Activated naive CD4-positive, alpha-beta T cell treated with Interleukin-2 at 50 U/mL for 16 hours (primary cell): ENCODE measurements at places on chromosomes 1 and 21.

DNA sequence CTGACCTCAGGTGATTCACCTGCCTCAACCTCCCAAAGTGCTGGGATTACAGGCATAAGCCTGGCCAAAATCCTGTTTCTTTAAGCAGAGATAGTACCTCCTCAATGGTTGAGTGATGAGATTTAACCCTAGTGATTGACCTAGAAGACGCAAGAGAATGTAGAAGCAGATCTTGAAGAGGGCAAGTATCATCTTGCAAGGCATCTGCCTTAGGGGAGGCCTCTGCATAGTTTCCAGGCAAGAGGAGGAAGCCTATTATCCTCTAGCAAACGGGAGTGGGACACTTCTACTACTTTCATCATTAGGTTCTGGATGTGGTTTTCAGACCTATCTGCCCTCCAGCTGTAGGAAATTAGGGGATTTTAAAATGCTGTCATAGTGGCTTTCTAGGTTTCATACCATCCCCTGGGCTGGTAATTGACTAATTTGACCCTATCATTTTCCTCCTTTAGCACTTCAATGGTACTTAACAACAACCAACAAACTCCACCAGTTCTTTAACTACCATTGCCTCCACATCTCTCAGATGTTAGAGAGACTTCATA, 10.0 kb upstream of the TRIM62 start:
- DNase-seq, result no peak

GRCh38 chr1:236543065-236543669, 19.4 kb downstream of the LGALS8 start:
- no peak for DNase-seq

DNA sequence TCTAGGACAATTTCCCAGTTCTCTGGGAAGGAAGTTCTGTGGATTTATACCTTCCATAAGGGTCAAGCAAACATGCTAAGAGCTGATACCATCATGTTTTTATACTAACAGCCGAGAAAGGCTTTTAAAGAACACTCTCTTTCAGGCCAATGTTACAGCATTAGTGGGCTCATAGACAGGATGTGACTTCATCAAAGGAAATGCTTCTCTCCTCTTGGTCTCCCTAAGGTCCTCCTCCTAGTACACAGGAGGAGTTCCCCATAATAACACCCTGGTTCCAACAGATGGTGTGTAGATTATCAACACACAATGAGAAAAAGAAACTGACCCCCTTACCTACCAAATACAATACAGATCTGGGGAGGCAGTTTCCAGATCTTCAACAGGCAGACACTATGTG, 26.7 kb upstream of the GLIS1 start:
- DNase-seq, result no peak

GRCh38 chr1:50218344-50219120, 109.8 kb downstream of the ELAVL4 start:
- no peak for DNase-seq

- no peak for DNase-seq
Measured at GRCh38 chr1:224387302-224387912, 30.7 kb downstream of the CNIH4 start.

DNA sequence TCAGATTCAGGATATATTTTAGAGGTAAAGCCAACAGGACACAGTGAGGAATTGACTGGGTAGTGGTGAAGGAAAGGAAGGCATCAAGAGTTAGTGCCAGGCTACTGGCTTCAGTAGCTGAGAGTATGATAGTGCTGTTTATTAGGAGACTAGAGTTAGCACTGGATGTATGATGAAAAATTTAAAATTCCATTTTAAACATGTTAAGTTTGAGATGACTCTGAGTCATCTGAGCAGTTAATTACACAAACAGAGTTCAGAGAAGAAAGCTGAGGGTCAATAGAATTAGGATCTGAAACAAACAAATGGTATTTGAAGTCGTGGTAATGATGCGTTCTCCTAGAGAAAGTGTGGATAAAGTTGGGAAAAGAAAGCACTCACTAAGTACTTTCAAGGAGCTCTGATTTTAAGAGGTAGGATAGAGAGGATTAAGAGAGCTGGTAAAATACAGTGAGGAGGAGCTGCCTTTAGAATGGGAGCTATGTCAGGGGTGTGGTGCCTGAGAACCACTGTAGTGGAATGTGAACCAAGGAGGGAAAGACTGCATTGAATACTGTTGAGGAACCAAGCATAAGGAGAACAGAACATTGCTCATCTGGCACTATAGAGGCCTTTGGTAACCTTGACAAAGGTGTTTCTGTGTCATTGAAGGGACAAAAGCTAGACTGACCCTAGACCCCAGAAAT, 21.7 kb upstream of the SHCBP1L start:
- DNase-seq, result no peak

GRCh38 chr1:179021873-179022272, 3.8 kb upstream of the FAM20B start:
- no peak for DNase-seq

DNA sequence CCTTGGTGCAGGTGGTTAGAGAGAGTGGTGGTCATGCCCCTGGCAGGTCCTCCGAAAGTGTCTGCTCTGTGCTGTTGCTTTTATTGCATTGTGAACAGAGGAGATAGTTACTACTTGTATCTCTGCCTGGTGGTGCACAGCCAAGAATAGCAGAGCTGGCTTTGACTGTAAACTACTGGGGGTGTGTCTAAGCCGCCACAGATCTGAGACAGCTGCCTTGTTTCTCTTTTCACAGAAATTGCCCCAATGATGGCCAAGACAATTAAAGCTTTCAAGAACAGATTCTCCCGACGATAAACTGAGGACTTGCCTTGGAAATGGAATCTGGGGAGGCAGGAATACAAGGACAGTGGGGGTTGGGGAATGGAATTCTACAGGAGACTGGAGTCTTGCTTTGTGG, 16.0 kb downstream of the ELOA start:
- DNase-seq, result no peak

GRCh38 chr1:194372266-194372665, 1185.9 kb upstream of the B3GALT2 start:
- no peak for DNase-seq

DNA sequence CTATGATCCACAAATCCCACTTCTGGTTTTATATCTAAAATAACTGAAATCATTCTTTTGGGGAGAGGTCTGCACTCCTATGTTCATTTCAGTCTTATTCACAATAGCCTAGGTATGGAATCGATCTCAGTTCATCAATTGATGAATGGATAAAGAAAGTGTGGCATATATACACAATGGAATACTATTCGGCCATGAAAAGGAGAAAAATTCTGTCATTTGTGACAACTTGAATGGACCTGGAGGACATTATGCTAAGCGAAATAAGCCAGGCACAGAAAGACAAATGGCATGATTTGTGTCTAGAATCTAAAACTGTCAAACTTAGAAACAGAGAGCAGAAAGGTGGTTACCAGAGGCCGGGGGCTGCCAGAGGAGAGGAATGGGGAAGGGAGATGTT, 5.4 kb upstream of the KRTAP10-8 start:
- no peak for DNase-seq

DNA sequence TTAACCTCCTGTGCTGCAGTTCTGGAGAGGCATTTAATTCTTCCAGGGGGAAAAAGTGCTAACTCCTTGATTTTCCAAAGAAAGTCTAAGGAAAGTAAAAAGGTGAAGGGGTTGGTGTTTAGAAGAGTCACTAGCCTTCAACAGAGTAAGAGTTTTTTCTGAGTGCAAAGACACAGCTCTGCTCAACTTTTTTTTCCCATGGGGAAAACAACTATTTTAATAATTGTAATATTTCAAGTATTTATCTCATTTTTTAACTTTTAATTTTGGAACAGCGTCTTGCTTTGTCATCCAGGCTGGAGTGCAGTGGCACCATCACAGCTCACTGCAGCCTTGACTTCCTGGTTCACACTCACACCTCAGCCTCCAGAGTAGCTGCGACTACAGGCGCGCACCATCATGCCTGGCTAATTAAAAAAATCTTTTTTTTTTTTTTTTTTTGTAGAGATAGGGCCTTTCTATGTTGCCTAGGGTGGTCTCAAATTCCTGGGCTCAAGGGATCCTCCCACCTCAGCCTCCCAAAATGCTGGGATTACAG, 202.6 kb downstream of the APP start:
- no peak for DNase-seq

DNA sequence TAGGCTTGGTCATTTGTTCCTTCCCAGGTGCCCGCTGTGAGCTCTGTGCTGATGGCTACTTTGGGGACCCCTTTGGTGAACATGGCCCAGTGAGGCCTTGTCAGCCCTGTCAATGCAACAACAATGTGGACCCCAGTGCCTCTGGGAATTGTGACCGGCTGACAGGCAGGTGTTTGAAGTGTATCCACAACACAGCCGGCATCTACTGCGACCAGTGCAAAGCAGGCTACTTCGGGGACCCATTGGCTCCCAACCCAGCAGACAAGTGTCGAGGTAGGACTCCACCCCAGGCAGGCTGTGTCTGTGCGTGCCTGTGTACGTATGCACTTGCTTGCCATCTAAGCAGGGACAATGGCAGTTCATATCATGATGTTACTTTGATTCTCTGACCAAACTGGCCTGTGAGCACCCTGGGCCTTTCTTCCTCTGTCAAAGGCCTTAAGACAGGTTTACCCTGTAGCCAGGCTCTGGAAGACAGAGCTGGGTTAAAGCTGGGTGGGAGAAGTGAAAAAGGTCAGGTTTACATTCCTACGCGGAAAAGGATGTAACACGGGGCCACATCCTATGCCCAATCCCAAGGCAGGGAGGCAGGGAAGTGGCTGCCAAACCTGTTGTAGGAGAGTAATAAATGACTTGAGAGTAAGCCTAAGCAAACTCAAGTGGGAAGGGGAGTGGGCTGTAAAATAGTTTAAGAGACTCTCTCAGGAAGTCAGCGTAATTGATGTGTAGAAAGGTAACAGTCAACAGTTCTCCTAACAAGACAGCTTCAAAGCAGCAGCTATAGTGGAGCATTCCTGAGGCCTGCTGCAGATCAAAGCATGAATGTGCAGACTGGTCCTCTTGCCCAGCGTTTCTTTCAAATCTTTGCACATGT, 42.5 kb downstream of the LAMC2 start:
- DNase-seq, result no peak

DNA sequence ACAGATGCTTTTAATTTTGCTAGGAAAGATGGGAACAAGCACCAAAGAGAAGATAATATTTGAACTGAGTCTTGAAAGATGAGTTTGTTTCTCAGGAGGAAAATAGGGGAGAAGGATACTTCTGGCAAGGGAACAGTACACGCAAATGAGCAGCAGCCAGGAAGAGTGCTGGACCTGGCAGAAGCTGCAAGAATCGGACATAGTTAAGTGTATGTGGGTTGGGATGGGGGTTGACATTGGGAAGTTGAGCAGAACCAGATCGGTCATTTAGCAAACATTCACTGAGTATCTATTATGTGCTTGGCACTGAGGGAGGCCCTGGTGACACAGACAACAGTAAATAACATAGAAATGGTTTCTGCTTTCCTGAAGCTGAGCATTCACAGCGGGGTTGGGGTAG, 198.8 kb downstream of the PLPP3 start:
- DNase-seq, result no peak

DNA sequence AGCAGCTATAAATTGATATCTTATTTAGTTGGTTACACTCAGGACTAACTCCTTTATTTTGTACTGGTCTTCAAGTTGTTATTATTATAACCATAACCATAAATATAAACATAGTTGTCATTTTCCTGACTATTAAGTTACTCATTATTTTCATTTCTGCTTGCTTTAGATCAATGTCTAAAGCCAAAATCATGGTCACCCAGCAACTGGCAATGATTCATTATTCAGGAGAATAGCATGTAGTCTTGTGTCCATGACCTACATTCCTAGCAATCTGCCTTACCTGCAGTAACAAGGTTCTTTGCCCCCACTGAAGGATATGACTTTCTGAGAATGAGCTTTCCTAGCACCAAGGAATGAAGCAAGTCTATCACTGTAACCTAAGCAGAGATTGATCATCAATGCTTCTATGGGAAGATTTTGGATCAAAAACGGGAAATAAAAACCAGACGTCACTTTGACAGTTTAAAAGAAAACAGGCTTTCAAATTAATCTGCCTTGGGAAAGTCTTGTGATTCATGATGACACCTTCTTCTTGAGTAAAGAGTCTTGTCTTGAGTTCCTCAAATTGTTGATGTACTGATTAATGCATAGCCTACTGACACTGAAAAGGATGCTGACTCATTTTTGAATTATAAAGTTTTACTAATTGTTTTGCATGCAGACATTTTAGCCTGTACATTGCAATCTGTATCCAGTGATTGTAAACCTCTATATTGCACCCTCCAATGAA, 203.3 kb upstream of the IVNS1ABP start:
- DNase-seq, result no peak

GRCh38 chr1:169072945-169073725, 33.4 kb upstream of the ATP1B1 start:
- no peak for DNase-seq

- DNase-seq, result no peak
Measured at GRCh38 chr21:18007121-18007520, 188.0 kb upstream of the C21orf91 start.

DNA sequence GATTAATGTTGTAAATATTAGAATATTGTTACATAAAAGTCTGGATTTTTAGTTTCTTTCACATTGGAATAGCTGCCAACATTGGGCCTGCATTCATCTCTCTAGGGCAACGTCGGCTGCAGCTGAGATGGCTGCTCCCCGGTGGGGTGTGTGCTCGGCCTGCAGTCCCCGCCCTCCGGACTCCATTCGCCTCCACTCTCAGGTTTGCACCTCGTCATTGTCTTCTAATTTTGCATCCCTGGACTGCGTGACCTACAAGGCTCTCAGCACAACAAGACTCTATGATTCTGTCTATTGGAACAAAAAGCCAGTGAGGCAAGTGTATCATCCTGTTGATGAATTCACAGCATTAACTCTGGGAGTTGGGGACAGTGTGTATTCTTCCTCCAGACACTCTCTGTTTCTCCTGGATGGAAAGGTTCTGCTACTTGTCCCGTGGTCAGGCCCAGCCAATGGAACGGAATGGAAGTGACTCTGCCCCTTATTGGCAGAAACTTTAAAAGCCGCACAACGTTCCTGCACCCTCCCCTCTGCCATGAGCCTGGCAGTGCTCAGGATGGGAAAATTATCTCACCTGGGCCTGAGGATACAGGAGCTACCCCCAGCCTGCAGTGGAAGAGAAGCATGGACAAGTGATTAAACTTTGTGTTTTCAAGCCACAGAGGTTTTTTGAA, 105.0 kb upstream of the SAMD11 start:
- DNase-seq, result no peak

DNA sequence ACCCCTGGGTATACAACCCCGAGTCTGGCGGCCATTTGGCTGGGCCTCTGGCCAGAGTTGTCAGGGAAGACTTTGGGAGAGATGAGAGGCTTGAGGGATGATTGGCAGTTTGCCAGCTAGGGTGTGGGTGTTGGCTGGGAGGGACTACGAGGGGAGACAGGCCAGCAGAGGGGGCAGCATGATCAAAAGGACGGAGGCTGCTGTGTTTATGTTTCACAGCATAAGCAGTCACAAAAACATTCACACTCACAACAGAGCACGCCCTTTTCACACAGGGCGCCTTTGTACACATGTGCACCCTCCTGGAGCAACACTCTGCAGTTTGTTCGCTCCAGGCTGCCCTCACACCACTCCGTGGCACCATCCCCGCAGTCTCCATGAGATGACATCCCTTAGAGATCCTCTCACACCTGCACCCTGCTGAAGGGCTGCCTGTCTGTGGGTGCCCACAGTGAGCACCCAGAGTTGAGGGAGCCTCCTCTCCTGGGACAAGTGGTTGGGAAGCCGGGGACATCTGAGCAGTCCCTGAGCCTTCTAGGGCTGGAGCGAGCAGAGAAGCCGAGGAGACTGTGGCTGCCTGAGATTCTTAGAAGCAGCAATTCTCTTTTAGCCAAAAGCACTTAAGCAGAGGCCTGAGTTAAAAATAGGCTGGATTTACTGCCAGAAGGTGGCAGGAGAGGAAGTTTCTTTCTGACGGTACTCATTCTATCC, 15.4 kb downstream of the EFNA3 start:
- no peak for DNase-seq

GRCh38 chr1:58353168-58353567, 193.4 kb downstream of the OMA1 start:
- DNase-seq, result no peak

GRCh38 chr1:172320733-172321132, 99.8 kb upstream of the C1orf105 start:
- no peak for DNase-seq
